ENCODE measurements at places on chromosomes 3 and 15. TPM values are rescaled to one million over a fixed set of nuclear protein-coding genes. Genes with fewer than 3 reads are reported as not detected.

The CYP11A1 gene
- total RNA-seq: 0.72 TPM

- H3K36me3 ChIP-seq: no peaks in the 10 kb centered on the region
- no peaks in the 10 kb centered on the region for H3K4me1 ChIP-seq
- H3K27me3 ChIP-seq: no peaks in the 10 kb centered on the region
- no peak overlapping the region for H3K27ac ChIP-seq
- H3K4me3 ChIP-seq: no peak overlapping the region
Measured at GRCh38 chr3:112030901-112031300, 3.6 kb upstream of the TMPRSS7 start.

The MINAR1 gene
- total RNA-seq: 0.05 TPM

The BTLA gene
- not detected for total RNA-seq

- no peaks in the 10 kb centered on the region for H3K27me3 ChIP-seq
- H3K4me1 ChIP-seq: peaks cover 4% of the 10 kb centered on the region
- no peak for DNase-seq
Measured at GRCh38 chr3:65907232-65908130, 131.2 kb downstream of the MAGI1 start.

The SHISA5 gene
- total RNA-seq: 17.0 TPM

DNA sequence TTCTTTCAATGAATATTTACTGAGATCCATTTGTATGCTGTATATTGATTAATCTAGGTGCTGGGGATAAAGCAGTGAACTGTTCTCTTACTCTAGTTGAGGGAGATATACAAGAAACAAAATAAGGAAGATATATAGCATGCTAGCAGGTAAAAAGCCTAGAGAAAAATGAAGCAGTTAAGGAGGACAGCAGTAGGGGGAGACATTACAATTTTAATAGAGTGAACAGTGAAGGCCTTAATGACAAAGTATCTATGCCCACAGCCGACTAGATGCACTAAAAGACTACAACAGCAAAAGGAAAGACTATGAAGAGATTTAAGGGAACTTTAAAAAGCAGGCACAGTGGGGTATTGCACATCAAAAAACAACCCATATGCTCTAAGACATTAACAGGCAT is 81.4 kb downstream of the XRN1 start:
- no peaks in the 10 kb centered on the region for H3K4me1 ChIP-seq
- peaks cover 4% of the 10 kb centered on the region for H3K36me3 ChIP-seq
- H3K4me3 ChIP-seq: no peak overlapping the region
- H3K27ac ChIP-seq: no peak overlapping the region
- no peak for DNase-seq

DNA sequence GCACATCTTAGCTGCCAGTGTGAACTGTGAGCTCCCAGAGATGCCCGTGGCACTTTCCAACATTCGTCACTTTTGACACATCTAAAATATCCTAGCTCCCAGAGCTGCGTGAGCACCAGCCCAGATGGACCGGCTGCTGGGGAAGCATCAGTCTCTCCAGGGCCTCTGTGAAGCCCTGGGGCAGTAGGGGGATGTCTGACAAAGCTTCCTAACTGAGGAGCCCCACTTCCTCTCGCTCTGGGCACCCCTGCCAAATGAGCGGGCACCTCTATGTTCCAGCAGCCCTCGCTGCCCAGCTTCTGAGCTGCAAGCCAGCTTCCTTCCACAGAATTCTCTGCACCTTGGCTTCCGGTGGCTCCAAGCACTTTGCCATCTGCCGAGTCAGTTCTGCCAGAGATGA is 91.1 kb downstream of the LIPC start:
- H3K4me3 ChIP-seq: no peak overlapping the region
- no peaks in the 10 kb centered on the region for H3K27me3 ChIP-seq
- peak overlapping the region; percentile 29 for H3K27ac ChIP-seq
- H3K4me1 ChIP-seq: peaks cover 18% of the 10 kb centered on the region
- no peak for DNase-seq

DNA sequence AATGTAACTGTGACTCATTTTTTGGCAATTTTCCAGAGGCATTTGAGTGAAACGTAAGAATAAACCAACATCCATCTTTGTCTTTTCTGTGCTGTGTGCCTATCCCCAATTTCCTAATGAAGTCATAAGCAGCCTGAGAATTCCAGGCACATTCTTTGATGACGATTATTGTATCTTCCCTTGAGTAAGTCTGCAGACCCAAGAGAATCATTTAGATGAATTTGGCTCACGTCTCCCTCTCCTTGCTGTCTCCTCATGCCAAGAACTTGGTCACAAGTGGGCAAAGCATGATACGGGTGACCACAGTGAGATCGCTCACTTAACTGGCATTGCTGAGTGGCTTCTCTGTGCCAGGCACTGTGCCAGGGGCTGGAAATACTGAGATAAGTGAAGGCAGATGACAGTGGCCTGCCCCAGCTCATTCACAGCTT is 384.5 kb upstream of the IL12A start:
- H3K27ac ChIP-seq: no peak overlapping the region
- no peak for DNase-seq
- no peaks in the 10 kb centered on the region for H3K36me3 ChIP-seq

The CHRNA7 gene
- 0.35 TPM for total RNA-seq

DNA sequence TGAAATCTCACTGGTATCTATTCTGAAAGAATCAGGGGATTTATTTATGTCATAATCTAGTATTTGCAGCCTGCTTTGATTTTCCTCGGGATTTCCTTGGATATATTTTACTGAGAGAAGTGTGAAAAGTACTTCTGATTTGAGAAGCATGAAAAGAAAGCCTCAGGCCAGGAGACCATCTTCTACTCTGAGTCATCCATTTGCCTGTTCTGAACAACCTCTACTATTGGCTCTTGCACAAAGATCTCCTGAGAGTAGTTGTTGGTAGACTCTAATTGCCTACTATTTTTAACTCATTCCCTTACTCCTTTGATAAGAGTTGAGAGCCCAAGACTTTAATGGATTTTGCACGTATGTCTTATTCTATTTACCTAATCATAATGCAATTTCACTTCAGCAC is 318.9 kb downstream of the BCHE start:
- no peak for DNase-seq
- H3K27ac ChIP-seq: no peak overlapping the region
- no peaks in the 10 kb centered on the region for H3K36me3 ChIP-seq
- no peak overlapping the region for H3K4me3 ChIP-seq

The SMCO1 gene
- 1.7 TPM for total RNA-seq

GRCh38 chr3:154273381-154273780 is 50.9 kb downstream of the DHX36 start:
- no peak overlapping the region for H3K4me3 ChIP-seq
- H3K36me3 ChIP-seq: peaks cover 80% of the 10 kb centered on the region
- peaks cover 7% of the 10 kb centered on the region for H3K4me1 ChIP-seq
- H3K27ac ChIP-seq: no peak overlapping the region
- no peaks in the 10 kb centered on the region for H3K27me3 ChIP-seq

GRCh38 chr3:179955286-179955685 is 81.5 kb downstream of the PEX5L start:
- H3K27ac ChIP-seq: no peak overlapping the region
- H3K4me3 ChIP-seq: no peak overlapping the region
- no peaks in the 10 kb centered on the region for H3K36me3 ChIP-seq
- no peak for DNase-seq
- H3K27me3 ChIP-seq: no peaks in the 10 kb centered on the region
- H3K4me1 ChIP-seq: no peaks in the 10 kb centered on the region

GRCh38 chr3:46489875-46490274 is 7.9 kb upstream of the RTP3 start:
- H3K27ac ChIP-seq: peak overlapping the region; percentile 83
- no peak for DNase-seq
- H3K4me3 ChIP-seq: no peak overlapping the region
- peaks cover 34% of the 10 kb centered on the region for H3K4me1 ChIP-seq
- H3K27me3 ChIP-seq: no peaks in the 10 kb centered on the region
- no peaks in the 10 kb centered on the region for H3K36me3 ChIP-seq

The DOCK3 gene
- 0.78 TPM for total RNA-seq

The KNL1 gene
- 0.33 TPM for total RNA-seq

- no peaks in the 10 kb centered on the region for H3K27me3 ChIP-seq
- no peaks in the 10 kb centered on the region for H3K4me1 ChIP-seq
- H3K27ac ChIP-seq: no peak overlapping the region
- no peak for DNase-seq
- H3K36me3 ChIP-seq: no peaks in the 10 kb centered on the region
Measured at GRCh38 chr3:44950275-44950734, 25.7 kb downstream of the ZDHHC3 start.

GRCh38 chr3:187999821-188000220 is 154.1 kb upstream of the LPP start:
- H3K4me1 ChIP-seq: peaks cover 4% of the 10 kb centered on the region
- H3K4me3 ChIP-seq: no peak overlapping the region
- H3K36me3 ChIP-seq: no peaks in the 10 kb centered on the region
